ENCODE measurements at places on chromosomes 6 and 20.
A peak's percentile ranks its signal among the peaks of the same experiment; 100 is the strongest.

GRCh38 chr6:136398453-136398852, 108.8 kb upstream of the BCLAF1 start:
- DNase-seq, result no peak

DNA sequence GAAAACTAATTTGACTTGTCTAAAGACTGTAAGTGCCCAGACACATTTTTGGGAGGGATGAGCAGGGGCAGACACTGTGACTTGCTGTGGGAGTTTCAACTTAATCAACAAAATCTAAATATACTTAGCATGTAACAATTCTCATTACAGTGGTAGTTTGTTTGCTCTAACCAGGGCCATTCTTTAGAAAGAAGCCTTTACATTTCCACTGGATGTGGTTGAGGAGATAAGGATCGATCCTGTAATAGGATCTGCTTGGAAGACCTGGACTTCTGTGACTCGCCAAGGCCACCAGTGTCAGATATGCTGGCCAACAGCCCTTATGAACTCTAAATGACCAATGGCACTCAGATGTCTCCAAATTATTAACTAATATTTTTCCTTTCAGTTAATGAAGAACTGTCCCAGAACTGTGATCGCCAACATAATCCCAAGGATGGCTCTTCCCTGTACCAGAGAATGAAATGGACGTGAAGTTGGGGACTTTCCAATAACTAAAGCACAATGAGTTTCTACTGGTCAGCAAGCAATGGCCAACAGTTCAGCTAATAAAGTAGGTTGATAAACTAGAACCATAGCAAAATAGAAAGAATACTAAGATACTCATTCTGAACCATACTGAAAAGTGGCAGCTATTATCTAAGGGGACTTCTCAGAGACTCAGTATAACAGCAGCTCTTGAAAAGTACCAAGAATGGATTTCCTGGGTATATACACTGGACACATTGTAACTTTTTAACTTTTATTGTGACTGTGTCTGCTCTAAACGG, 7.5 kb downstream of the SMLR1 start:
- no peak for DNase-seq

DNA sequence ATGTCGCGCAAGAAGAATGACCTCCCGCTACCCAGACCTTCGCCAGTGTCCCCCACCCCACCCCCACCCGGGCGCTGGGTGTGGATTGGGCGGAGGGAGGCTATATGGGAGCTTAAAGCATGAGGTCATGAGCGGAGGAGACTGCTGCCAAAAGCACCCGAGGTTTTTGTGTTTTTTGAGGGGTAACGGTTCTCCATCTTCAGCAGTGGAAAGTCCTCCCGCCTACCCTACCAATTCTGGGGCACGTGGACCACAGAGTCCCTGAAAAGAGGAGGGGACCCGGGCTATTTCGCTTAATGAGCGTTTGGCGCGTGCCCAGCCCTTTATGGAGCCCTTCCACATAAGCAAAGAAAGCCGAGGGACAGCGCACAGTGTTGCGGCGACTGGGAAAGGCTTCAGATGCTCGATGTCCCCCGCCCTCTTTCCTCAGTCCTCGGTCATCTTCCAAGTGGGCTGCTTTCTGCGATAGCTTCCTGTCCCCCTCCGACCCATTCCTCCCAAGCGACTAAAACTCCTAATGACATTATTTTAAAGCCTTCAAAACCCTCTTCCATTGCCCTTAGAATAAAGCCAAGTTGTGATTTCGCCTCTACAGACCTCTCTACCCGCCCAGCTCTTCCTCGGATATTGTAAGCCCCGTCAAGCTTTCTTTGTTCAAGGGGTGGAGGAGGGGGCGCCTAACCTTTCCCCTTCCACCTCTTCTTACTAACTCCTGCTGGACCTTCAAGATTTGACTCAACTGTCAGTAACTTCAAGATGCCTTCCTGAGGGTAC, 2.1 kb upstream of the TRERF1 start:
- no peak for DNase-seq

DNA sequence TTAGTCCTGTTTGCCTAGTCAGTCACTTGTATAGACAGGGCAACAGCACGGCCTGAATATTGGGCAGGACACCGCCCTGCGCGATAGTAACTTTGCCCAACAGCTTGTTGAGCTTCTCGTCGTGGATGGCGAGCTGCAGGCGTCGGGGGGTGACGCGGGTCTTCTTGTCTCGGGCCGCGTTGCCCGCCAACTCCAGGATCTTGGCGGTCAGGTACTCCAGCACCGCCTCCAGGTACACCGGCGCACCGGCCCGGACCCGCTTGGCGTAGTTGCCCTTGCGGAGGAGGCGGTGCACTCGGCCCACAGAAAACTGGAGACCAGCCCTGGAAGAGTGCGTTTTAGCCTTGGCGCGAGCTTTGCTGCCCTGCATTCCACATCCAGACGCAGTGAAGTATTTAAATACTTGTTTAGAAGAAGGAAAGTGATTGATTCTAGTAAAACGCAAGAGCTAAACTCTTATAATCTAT, 92.8 kb upstream of the BTN3A2 start:
- DNase-seq, result peak; percentile 55

DNA sequence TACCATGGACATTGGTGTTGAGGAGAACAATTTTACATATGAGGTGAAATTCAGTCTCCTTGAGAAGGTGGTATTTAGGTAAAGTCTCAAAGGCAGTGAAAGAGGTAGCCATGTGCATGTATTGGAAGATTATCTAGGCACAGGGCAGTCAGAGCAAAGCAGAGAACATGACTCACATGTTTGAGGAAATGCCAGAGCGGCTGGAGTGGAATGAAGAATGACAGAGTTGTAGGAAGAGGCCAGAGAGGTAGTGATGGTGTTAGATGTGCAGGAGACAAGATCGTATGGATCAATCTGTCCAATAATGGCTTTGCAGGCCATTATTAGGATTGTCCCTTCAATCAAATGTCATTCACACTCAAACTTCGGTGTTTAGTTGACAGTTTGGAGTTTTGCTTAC, 449.4 kb upstream of the PTCHD4 start:
- DNase-seq, result no peak

DNA sequence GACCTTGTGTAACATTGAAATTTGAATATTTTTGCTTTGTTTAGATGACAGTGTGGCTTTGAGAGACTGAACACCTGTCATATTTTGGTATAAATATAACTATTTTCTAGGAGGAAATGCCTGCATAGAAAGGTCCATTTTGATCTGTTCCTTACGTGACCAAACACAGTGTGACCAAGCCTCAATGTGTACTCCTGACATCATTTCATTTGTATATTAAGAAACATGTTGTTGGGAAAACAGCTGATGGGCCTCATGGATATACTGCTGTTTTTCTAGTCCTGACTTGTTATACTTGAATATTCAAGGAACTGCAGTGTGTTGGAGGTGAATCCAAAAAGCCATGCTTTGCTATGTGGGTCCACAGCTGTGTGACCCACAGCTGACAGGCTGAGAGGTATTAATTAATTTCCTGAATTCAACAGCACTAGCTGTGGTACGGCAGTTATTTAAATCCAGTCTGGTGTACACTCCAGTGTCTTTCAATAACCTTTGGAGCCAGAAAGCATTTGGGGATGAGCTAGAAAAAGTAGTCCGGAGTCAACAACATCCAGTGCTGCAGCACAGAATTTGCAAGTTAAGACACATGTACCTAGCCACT, 18.9 kb downstream of the NCOA7 start:
- DNase-seq, result no peak

- DNase-seq, result no peak
Measured at GRCh38 chr6:118501765-118502164, 46.3 kb upstream of the PLN start.

GRCh38 chr6:134722200-134722870, 227.6 kb downstream of the ALDH8A1 start:
- DNase-seq, result no peak

DNA sequence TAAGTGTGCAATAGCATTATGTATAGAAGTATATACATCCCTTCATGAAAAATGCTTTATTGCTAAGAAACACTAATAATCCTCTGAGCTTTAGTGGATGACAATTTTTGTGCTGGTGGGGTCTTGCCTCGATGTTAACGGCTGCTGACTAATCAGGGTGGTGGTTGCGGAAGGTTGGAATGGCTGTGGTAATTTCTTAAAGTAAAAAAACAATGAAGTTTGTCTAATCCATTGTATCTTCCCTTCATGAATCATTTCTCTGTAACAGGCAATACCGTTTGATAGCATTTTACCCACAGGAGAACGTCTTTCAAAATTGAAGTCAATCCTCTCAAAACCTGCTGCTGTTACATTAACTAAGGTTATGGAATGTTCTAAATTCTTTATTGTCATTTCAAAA, 816.5 kb upstream of the GJE1 start:
- no peak for DNase-seq

- no peak for DNase-seq
Measured at GRCh38 chr6:129748901-129749748, 39.1 kb upstream of the ARHGAP18 start.

DNA sequence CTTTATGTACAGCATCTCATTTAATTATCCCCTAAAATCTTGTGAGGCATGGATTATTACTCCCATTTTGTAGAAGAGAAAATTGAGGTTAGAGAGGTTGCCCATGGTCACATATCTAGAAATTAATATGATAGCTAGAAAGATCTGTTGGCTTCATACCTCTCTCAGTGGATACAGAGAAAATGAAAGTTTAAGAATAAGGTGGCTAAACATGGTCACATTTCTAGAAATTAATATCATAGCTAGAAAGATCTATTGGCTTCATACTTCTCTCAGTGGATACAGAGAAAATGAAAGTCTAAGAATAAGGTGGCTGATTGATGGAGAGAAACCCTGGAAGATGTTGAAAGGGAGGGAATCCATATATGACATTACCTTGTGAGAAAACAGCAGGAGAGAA, 260.7 kb upstream of the MAN1A1 start:
- no peak for DNase-seq

DNA sequence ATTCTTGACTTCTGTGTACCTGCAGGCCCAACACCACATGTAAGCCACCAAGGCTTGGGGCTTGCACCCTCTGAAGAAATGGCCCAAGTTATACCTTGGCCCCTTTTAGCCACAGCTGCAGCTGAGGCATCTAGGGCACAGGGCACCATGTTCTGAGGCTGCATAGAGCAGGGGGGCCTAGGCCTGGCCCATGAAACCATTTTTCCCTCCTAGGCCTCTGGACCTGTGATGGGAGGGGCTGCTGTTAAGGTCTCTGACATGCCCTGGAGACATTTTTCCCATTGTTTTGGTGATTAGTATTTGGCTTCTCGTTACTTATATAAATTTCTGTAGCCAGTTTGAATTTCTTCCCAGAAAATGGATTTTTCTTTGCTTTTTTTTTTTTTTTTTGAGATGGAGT, 50.4 kb upstream of the SEC63 start:
- no peak for DNase-seq

- DNase-seq, result no peak
Measured at GRCh38 chr6:132380358-132381029, 20.8 kb downstream of the MOXD1 start.

- no peak for DNase-seq
Measured at GRCh38 chr6:158185729-158186456, 17.7 kb downstream of the GTF2H5 start.

GRCh38 chr20:51249215-51249614, 226.3 kb upstream of the KCNG1 start:
- DNase-seq, result no peak

GRCh38 chr6:160120087-160120486, 1.5 kb upstream of the SLC22A1 start:
- DNase-seq, result no peak
